Fibroblast of skin of abdomen (primary cell): ENCODE measurements at places on chromosomes 7 and 10.

DNA sequence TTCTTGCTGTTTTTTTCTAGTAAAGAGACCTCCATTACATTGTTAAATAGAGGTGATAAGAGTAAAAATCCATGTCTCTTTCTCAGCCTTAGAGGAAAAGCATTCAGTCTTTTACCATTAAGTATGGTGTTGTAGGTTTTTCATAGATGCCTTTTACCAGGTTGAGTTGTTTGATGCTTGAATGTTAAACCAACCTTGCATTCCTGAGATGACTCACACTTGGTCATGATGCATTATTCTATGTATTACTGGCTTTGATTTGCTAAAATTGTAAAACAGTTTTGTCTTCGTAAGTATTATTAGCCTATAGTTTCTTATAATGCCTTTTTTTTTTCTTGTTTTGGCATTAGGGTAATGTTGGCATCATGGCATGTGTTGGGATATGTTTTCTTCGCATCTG is 90.0 kb downstream of the ANKRD61 start:
- peak; percentile 26 for DNase-seq

DNA sequence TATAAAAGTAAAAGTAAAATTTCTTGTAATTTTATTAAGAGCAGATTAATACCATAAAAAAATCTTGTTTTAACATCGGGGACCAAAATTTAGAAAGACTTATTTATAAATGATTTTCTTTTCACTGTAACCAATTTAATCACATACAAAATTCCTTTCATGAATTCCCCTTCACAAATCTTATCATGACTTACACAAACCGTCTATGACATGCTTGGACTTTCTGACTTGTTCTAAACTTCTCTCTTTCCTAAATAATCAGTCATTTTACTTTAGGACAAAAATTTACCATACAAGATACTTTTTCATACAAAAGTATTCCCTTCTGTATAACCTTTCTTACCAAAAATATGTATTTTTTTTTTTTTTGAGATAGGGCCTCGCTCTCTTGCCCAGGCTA is 9.3 kb downstream of the CROT start:
- peak; percentile 10 for DNase-seq

- peak; percentile 53 for DNase-seq
These were observed 35.1 kb downstream of the ZNF438 start for GRCh38 chr10:30996481-30997005.

GRCh38 chr10:124386186-124387077 is 32.3 kb downstream of the OAT start:
- DNase-seq, result no peak

- DNase-seq, result no peak
These were observed 13.7 kb upstream of the MAP3K8 start for GRCh38 chr10:30420266-30420665.

DNA sequence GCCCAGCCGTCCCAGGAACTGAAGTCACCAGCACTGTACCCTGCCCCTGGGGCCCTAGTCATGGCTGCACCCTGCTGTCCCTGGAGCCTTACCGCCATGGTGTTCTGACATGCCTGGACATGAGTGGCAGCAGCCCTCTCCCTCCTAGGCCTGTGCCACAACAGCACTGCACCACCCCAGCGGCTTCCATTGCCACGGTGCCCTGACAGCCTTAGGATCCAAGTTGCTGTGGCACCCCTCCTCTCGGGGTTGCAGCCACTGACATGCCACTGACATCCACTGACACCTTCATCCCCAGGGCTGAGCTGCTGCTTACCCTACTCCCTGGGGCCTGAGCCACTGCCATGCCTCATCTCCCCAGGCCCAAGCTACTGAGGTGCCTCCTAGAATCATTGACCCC is 39.6 kb upstream of the SHH start:
- no peak for DNase-seq

DNA sequence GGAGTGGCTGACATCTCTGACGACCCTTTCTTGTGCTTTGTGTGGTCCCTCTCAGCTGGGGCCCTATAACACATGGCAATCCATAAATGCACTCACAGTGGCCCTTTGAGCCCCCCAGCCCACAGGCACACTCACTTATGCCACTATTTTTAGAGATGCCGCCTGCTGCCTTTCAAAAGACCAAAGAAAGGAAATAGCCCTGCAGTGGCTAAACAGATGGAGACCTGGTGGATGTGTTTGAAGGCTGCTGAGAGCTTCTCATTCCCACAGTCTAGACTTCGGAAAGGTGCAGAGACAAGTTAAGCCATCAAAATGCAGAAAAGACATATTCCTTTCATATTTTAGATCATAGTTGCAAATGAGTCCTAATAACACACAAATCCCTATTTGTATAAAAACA is 42.0 kb upstream of the PDZD8 start:
- DNase-seq, result no peak

GRCh38 chr10:11639849-11640764 is 28.7 kb upstream of the USP6NL start:
- DNase-seq, result no peak
